ENCODE measurements at places on chromosomes 5 and 9. TPM values are rescaled to one million over a fixed set of nuclear protein-coding genes. Genes with fewer than 3 reads are reported as not detected.

DNA sequence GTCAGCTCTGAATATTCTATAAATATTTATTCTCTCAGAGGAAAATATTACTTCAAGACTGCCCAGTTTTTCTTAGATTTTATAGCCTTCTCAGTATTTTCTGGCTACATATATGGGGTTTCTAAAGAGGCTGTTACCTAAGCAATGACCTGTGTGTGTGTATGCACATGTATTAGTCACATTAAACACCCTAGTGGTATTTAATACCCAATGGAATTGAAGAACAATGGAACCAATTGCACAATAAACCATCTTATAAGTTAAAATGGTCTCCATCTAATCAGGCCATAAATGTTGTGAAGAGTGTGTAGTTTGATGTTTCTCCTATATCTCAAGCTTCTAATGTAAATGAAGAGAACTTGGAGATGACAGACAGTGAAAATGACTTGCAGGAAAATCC is 450.0 kb downstream of the SPATA31D1 start:
- no peak for DNase-seq

DNA sequence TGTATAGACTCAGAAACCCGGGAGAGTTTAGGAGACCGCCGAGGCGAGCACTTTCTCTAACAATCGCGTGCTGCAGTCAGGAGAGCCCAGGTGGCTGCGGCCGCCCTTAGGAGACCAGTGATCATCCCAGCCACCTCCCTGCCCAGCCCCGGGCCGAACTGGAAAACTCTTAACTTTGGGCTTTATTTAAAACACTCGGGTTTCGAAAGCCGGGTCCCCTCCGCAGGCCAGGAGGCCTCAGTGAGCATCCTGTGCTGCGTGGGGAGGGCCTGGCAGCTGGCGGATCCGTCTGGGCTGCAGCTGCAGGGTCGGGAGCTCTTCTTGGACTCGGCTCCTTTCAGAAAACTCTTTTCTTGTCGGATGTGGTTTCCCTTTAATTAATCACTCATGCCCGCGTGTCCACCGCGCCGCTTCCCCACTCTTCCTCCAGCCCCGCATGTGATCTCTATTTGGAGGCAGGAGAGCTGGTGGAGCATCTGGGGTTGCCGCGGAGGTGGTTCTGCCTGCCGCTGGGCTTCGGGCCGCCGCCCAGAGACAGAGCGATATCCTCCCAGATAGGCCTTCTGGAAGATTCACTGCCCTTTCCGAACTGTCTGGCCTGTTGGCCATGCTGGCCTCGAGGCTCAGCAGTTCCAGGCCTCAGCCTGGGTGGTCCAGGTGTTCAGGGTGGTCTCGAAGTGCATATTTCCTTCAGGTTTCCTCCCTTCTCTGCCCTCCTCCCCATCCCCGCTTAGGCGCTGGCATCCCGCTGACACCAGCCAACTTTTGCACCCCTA is 59.5 kb downstream of the TMEM174 start:
- DNase-seq = no peak

- DNase-seq = no peak
Observed at GRCh38 chr5:125396462-125396861, 650.0 kb upstream of the ZNF608 start.

GRCh38 chr5:163508753-163509152 is 3.3 kb downstream of the MAT2B start:
- DNase-seq = no peak

PCDHGC4 gene
- total RNA-seq = 0.37 TPM

- no peak for DNase-seq
Observed at GRCh38 chr5:102651466-102651865, 103.6 kb upstream of the PAM start.

GRCh38 chr5:98771382-98772109 is 1.9 kb upstream of the RGMB start:
- DNase-seq = no peak

- no peak for DNase-seq
Observed at GRCh38 chr5:43215073-43215631, 23.1 kb downstream of the NIM1K start.

DNA sequence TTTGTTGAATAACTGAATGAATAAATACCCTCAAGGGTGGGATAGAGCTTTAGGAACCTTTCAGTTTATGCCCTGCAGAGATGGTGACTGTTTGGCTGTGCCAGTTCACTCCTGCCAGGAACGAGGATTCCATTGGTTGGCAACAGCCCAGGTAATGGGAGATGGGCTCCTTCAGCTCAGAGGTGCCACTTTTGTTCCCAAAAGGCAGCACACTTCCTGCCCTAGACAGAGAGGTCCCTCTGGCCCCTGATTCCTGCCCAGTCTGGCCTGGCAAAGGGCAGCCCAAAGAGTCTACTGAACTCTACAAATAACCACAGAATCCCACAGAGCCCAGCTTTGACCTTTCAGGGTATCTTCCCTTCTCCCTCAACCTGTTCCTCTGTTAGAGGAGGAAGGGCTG is 1.6 kb downstream of the C9orf152 start:
- peak; percentile 56 for DNase-seq

TAF11L5 gene
- not detected for total RNA-seq
